ENCODE measurements at places on chromosomes 3 and 15. TPM values are rescaled to one million over a fixed set of nuclear protein-coding genes. Genes with fewer than 3 reads are reported as not detected.

Gene DNAH12
- 0.05 TPM for total RNA-seq

Gene SAMMSON
- total RNA-seq, result not detected

Gene GOLGA8A
- 17.8 TPM for total RNA-seq

Gene AQP9
- total RNA-seq, result 0.82 TPM

Gene FOXB1
- total RNA-seq, result not detected

Gene PHC3
- 39.7 TPM for total RNA-seq

- DNase-seq, result no peak
Observed at GRCh38 chr3:100105501-100105900, 8.8 kb downstream of the FILIP1L start.

- DNase-seq, result no peak
Observed at GRCh38 chr3:143367171-143367570, 247.6 kb downstream of the CHST2 start.

DNA sequence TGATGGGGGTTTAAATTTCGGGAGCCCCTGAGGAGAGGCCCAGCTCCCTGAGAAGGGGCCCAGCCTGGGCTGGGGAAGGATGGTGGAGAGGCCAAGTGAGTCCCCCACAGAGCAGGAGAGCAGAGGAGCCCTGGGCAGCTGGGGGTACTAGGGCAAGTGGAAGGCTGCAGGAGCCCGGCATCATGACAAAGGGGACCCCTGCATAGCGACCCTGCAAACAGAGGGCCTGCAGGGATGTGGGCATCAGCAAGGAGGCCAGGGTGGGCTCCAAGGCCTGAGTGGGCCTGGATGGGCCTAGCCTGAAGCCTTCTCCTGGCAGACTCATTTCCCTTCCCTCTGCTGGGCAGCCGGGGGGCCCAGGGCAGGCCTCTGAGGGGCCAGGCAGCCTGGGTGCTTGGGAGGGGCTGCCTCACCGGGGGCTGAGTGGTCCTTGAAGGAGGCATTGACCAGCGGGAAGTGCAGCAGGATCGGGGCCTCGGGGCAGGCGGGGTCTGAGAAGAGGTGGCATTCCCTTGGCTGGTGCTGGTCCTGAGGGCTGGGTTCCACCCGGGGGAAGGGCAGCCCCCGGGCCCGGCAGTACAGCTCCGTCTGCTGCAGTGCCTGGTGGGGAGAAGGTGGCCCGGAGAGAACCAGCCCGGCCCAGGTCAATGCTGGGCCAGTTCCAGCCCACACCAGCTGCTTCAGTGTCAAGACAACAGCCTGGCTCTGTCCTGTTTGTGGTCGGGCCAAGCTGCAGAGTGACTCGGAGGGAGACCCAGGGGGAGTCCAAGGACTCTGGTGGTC, 24.7 kb downstream of the PLA2G4D start:
- DNase-seq, result no peak

GRCh38 chr3:72673011-72673771, 175.1 kb downstream of the SHQ1 start:
- no peak for DNase-seq

DNA sequence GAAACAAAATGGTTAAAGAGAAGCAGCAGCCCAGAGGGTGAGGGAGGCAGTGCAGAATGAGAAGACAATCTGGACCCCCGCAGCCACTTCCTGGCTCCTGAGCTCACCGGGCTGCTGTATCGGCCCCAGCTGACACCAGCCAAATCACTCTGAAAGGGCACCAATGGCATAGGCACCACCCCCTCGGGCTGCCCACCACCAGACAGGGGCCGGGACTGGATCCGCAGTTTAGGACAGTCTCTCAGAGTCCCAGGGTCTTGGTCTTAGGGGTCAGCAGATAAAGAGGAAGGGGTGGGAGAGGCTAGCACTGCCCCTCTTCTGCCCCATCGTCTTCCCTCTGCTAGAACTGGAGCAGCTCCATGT, 17.9 kb upstream of the EHD4 start:
- DNase-seq, result peak; percentile 31

DNA sequence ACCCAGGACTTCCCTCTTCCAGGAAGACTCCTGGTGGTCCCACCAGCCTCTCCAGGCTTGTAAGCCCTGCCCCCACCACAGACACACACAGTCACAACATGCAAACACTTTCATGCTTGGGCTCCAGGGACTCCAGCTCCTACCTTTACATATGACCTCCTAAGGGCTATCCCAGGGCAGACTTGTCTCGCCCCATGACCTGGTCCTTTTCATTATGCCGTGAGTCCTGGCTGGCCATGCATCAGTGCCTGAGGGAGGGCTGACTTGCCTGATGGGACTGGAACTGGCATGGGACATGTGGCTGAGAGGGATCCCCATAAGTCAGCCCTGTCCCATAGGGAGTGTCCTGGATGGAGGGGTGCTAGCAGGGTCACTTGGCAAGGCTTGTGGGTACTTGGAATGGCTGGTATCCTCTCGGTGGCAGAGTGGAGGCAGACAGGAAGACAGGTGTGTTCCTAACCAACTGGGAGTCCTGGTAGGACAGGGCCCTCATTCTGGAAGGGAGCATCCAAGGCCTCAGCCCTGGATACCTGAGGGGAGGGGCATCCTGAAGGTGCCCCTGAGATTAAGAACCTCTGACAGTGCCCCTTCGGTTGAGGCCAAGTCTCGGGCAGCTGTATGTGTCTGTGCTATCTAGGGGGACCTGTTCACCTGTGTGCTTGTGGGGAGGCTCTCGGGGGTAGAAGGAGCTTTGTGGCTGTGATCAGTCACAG, 540 bp upstream of the HHATL start:
- DNase-seq, result no peak

DNA sequence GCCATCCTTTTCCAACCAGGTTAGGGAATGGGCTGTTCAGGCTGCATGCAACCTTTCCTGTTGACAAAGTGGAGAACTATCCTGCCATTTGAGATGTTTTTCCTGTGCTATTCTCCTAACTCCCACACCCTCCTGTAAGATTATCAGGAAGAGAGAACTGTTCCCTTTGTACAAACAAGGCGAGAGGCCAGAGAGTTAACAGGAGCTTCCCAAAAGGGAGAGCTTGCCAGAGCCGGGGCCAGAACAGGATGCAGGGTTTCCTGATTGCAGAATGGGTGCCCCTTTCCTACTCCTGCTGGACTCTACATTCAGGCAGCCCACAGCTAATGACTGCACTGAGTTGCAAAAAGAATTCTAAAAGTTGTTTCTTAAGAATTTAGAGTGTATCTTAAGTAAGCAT, 17.1 kb downstream of the PML start:
- no peak for DNase-seq

GRCh38 chr3:99713440-99713839, 75.0 kb downstream of the COL8A1 start:
- DNase-seq, result no peak

DNA sequence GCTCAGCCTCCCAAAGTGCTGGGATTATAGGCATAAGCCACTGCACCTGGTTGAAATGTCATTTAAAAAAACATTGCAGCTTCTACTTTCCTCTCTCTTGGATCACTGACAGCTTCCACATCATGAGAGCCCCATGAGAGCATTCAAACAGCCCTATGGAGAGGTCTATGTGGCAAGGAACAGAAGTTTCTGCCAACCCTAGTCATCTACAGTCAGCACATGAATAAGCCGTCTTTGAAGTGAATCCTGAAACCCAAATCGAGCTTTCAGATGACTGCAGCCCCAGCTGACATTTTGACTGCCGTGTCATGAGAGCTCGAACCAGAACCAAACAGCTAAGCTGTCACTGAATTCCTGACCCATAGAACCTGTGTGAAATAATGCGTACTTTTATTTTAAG, 39.8 kb downstream of the CD200R1L start:
- no peak for DNase-seq

GRCh38 chr15:31361764-31362515, 35.3 kb downstream of the KLF13 start:
- peak; percentile 39 for DNase-seq
